Left lobe of liver (tissue), 2 donors: ENCODE measurements at places on chromosomes 16 and 17.

DNA sequence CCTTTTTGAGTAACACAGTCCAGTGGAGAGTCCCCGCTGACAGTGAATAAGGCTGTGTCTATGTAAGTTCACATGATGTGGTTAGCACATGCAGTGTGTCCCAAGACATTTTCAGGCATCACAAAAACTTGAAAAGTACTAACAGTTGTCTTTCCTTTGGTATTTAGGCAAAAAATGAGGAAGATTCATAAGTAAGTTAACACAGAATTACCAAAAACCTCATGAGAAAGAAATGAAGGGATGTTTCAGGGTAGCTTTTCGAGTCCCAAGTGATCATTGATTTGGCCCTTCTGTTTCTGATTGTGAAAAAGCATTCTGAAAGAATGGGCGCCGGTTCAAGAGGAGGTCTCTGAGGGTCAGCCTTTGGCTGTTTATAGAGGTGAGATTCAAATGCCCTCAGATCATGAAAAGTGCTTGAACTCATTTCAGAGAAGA, 529 bp upstream of the ASPA start:
- DNase-seq: peak; percentile 61

- DNase-seq: no peak
These were observed 9.4 kb upstream of the CEP20 start for GRCh38 chr16:15897834-15898254.

GRCh38 chr16:30722443-30722842, 23.5 kb downstream of the SRCAP start:
- no peak for DNase-seq

DNA sequence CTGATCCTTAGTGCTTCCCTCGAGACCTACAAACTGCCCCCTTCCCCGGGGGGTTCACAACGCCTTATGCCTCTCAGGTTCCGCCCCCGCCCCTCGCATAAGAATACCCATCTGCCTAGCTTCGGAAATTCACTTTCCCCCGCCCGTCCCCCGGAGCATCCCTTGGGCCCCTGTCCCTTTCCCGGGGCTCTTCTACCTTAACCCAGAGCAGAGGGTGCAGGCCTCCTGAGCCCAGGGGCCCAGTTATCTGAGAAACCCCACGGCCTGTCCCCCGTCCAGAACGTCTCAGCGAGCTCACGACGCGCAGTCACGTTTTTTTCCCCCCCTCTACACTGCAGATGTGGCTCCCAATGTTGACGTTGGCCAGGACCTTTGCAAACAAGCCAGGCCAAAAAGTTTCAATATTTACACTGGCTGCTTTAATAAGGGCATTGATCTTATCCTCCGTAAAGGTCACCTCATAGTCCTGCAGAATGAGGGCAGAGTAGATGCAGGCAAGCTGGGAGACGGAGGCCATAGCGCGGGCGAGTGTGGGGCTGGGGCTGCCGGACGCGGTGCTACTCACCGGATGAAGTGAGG, 1.4 kb upstream of the NBR1 start:
- DNase-seq: peak; percentile 78

- DNase-seq: no peak
These were observed 112.5 kb downstream of the WWOX start for GRCh38 chr16:78211946-78212345.

DNA sequence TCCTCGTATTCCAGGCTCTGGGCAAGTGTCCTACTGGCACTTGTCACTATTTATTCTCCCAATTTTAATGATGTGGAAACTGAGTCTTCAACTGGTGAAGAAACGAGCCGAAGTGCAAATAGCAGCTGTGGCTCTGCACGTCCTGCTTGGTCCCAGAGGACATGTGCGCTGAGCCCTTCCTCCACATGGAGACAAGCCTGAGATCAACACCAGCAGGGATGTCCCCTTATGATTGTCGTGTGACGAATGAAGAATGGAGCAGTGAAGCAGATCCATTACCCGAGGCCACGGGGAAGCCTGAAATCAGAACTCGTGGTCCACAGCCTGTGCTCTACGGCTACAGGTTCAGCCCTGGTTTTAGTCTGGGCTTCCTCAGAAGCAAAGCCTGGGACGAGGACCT, 61.0 kb downstream of the FOXL1 start:
- DNase-seq: no peak

DNA sequence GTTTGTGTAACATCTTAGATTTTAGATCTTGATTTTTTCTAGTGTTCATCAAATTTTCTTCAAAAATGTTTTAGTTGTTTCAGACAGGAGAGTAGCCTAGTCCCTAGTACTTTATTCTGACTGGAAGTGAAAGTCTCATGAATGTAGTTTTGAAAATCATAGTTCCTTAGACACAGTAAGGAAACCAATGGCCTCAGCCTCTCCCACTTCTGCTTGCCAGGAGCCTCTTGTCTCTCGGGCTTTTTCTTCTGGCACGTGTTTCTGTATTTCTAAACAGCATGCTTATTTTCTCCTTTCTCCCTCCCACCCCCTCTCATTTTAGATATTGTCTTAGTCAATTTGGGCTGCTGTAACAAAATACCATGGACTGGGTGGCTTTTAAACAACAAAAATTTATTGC, 9.8 kb downstream of the SLFN5 start:
- DNase-seq: no peak

DNA sequence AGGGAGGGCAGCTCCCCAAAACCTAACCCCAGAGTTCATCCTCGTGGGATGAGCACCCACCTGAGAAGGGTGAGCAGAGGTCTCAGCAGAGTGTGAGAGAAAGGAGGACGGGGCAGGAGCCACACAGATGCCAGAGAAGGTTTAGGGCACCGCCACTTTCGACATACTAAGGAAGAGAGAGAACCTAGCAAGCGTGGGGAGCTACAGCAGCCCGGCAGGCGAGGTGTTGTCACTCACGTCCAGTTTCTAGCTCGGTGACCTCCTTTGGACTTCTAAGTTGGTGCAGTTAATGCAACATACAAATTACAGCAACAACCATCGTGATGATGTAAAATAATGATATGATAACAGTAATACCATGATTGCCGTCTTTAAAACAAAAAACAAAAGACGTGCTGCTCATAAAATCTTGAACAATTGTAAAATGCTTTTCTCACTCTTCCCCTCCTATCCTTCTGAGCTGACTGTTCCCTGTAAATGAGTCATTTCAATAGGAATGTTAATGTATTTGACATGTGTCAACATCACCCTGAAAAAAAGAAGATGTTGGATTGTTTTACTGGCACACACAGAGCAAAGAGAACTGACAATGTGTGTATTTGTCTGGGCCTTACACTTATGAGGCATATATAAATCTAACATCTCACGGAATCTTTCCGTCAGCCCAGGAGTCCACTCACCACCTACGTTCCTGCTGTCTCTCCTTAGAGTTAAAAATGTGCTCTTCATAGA, 158.2 kb upstream of the MAF start:
- DNase-seq: no peak

GRCh38 chr17:68205808-68206720, 41.8 kb upstream of the AMZ2 start:
- DNase-seq: no peak

GRCh38 chr16:87657621-87658192, 55.4 kb downstream of the JPH3 start:
- DNase-seq: no peak

DNA sequence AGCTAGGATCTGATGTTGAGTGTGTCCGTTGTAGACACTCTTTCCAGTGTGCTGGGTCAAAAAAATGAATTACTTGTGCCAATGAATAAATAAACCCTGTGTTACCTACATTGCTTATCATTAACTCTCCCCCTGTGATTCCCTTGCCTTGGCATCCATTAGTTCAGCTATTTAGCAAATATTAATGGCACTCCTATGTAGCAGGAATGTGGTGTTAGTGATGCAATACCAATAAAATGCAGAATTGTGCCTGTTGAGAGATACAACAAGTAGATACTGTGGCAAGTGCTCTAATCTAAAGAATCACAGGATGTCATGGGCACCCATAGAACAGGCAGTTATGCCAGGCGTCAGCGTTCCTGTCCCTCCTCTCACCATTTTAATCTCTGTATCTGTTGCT, 343.2 kb downstream of the PMP22 start:
- no peak for DNase-seq

GRCh38 chr17:58516644-58517377, 2.4 kb upstream of the MTMR4 start:
- peak; percentile 90 for DNase-seq

GRCh38 chr16:78407191-78407590, 307.7 kb downstream of the WWOX start:
- DNase-seq: no peak

DNA sequence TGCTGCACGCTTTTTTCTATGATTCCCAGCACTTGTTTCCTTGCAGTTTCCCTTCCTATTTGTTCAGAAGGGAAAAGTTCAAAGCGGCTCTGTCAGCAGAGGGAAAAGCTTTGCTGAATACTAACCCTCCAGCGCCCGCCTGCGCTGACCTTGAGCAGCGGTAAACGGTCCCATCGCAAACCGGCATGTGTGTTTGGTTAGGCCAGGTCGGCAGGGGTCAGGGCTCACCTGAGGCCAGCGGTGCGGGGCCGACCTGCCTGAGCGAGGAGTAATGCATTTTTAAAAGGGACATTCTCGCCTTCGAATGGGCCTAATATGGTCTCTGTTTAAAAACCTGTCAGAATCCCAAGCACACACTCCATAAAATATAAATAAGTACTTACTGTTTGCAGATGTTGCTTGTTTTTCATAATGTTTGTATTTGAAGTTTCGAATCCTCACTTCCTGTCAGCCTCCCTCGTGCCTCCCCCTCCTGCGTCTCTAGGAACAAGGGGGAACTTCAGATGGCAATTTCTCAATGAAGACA, 110.1 kb downstream of the IRX3 start:
- peak; percentile 93 for DNase-seq

DNA sequence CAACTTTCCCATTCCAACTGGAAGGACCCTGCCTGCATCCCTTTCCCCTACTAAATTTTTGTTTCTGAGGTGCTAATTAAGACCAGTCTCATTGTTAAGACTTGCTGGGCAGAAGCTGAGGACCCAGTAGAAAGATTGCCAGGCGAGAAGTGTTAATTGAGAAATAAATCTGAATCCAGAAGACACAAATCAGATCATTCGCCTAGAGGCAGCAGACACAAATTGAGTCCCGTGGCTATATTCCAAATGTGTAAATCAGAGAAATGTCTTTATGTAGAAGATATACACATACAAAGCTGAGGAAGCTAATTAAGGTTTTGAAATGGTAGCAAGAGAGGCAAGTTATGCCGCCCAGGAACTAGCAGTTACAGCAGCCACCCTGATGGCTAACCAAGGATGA, 29.6 kb downstream of the CALCOCO2 start:
- DNase-seq: no peak

DNA sequence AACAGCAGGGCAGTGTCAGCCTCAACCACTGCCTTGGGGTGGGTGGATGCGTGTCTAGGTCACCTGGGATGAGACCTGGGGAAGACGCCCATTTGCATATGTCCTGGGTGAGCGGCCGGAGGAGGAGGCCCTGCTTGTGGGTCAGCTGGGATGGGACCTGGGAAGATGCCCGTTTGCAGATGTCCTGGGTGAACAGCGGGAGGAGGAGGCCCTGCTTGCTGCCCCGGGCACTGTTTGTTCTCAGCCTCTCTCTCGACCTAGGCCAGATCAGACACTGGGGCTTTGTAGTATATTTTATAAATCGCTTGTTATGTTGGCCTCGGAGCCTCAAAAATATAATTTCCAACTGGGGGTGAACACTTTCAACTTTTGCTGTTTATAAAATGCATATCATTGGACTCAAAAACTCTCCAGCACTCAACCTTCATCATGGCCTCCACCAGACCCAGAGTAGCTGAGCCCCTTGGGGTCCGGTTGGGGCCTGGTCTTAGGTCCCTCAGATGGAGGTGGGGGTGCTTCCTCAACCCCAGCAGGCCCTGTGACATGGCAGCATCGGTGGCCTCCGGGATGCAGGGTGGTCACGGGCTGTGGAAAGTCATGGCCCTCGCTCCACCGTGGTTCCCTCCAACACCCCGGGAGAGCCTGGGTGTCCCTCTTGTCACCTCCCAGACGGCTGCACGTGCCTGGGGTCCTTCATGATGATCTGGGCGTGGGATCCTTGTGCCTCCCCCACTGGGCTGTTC, 17.3 kb downstream of the DBNDD1 start:
- DNase-seq: no peak

- no peak for DNase-seq
These were observed 40.4 kb upstream of the HELZ start for GRCh38 chr17:67285360-67285759.

DNA sequence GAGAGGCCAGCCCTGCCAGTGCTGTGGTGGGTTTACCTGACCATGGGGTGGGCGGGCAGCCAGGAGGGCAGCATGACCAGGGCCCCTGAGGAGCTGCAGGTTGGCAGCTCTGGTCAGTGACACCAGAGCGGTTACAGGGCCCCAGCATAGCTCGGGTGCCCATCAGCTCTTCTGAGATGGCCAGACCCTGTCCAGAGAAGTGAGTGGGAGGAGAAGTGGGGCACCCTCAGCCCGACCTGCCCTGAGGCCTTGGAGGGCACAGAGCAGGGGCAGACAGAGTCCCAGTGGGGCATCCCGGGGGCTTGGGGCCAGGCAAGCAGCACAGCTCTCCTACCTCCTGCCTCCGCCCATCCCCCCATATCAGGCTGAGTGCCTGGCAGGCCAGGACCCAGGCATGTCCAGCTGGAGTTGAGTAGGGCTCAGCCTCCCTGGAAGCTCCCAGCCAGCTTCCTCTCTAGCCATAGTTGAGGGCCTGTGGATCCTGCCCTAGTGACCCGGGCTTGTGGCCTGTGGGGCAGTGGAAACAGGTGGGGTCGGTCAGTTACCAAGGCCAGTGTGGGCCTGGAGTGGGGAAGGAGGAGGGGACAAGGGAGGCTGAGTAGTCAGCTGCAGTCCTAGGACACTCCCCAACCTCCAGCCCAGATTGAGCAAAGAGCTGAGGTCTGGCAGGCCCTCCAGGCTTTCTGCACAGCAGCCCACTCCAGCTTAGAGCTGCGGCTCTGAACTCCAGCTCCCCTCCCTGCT, 83.5 kb downstream of the AMFR start:
- no peak for DNase-seq

DNA sequence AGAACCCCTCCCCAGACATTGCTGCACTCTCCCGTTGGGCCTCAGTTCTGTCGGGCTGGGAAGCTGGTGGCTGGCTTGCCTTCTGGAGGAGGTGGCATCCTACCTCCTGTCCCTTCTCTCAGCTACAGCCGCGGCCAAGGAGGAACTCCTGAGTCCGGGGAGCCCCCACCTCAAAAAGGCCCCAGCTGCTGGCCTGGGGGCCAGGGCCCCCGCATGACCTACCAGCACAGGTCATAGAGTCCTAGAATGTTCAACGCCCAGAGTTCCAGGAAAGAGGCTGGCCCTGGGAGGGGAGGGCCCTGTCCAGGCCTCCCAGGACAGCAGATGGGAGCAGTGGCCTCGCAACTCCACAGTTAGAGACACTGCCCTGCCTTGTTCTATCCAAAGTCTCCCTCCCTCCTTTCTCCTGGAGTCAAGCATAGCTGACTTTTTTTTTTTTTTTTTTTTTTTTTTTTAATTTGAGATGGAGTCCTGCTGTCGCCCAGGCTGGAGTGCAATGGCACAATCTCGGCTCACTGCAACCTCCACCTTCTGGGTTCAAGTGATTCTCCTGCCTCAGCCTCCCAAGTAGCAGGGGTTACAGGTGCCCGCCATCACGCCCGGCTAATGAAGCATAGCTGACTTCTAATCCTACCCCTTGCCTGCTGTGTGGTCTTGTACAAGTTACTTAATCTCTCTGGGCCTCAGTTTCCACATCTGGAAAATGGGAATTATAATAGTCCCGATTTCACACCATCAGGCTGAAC, 7.1 kb downstream of the CARHSP1 start:
- peak; percentile 72 for DNase-seq
